ENCODE measurements at places on chromosomes 6 and 20. TPM values are rescaled to one million over a fixed set of nuclear protein-coding genes. Genes with fewer than 3 reads are reported as not detected.

GRCh38 chr6:141790921-141791320 lies 341.8 kb upstream of the GJE1 start:
- H3K4me3 ChIP-seq = peak overlapping the region; percentile 26
- H3K27ac ChIP-seq = peak overlapping the region; percentile 96
- DNase-seq = no peak
- no peaks in the 10 kb centered on the region for H3K27me3 ChIP-seq
- H3K36me3 ChIP-seq = peaks cover 17% of the 10 kb centered on the region

DNA sequence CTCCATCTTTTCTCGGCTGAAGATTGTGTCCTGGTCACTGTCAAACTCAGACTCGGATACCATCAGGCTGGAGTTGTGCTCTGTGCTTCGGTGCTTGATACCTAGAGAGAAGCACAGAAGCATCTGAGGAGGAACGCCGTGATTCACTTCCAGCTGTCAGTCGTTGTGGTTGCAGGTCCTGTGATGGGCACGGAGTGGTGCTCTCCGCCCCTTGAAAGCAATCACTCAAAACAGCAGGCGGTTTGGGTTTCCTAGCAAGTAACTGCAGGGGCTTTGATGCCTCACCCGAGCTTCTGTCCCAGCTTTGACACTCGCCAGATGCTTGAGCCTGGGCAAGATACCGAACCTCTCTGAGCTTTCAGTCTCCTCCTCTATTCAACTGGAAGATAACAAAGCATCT lies 52.5 kb downstream of the ALDH5A1 start:
- no peaks in the 10 kb centered on the region for H3K27me3 ChIP-seq
- H3K36me3 ChIP-seq = no peaks in the 10 kb centered on the region
- peaks cover 10% of the 10 kb centered on the region for H3K4me1 ChIP-seq

DNA sequence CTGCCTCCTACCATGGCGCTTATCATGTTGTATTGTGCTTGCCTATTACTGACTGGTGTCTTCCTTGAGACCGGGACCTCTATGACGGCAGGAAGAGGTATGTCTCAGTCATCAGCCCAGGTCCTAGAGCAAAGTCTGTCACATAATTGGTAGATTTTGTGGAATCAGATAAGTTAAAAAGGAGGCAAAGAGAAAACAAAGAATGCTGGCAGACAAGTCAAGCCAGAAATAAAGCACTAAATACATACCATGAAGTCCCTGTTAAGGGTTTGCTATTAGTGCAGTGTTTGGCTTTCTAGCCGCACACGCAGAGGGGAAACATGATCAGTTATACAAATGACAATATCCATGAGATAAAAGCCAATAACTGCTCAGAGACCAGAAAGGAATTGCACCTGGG lies 6.0 kb downstream of the TOMM34 start:
- H3K36me3 ChIP-seq = peaks cover 66% of the 10 kb centered on the region
- H3K27me3 ChIP-seq = no peaks in the 10 kb centered on the region
- no peak overlapping the region for H3K4me3 ChIP-seq
- peaks cover 12% of the 10 kb centered on the region for H3K4me1 ChIP-seq
- no peak overlapping the region for H3K27ac ChIP-seq

DNA sequence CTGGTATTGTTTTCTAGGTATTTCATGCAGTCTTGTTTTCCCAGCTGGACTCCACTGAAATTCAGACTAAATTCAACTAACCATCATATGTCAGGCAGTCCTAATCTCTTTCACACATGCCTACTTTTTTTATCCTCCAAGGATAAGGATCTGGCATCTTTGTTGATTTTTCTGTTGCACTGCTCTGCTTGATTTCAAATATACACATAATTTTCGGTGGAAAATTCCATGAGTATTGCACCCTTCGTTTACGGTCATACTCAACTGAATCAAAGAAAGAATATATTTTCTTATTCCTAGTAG lies 64.8 kb upstream of the UNC93A start:
- no peaks in the 10 kb centered on the region for H3K27me3 ChIP-seq
- no peak overlapping the region for H3K27ac ChIP-seq
- peak overlapping the region; percentile 91 for H3K4me3 ChIP-seq
- H3K4me1 ChIP-seq = peaks cover 75% of the 10 kb centered on the region
- DNase-seq = no peak

DNA sequence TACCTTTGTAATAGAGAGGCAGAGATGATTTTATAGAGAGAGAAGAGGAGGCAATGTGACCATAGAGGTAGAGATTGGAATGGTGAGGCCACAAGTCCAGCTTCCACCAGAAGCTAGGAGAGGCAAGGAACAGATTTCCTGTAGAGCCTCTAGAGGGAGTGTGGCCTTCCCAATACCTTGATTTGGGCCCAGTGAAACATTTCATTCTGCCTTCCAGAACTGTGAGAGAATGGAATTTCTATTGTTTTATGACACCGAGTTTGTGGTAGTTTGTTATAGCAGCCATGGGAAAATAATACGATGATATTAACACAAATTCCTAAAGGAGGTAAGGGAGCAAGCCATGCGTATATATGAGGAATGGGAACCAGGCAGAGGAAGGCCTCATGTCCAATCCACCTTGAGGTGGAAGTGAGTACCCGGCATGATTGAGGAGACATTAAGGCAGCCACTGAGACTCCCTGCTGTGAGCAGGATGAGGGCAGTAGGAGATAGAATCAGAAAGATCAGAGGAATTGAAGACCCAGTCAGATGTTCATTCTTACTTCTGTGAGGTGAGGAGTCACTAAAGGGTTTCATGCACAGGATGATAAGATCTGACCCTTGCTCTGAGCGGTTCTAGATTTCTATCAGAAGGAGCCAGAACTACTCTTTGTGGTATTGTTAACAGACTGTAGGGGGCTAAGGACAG lies 636.3 kb upstream of the IMPG1 start:
- H3K27me3 ChIP-seq = peaks cover 15% of the 10 kb centered on the region
- DNase-seq = no peak
- H3K36me3 ChIP-seq = no peaks in the 10 kb centered on the region

GRCh38 chr20:43363506-43363905 lies 94.2 kb upstream of the SRSF6 start:
- no peaks in the 10 kb centered on the region for H3K27me3 ChIP-seq
- H3K27ac ChIP-seq = no peak overlapping the region
- H3K36me3 ChIP-seq = no peaks in the 10 kb centered on the region

DNA sequence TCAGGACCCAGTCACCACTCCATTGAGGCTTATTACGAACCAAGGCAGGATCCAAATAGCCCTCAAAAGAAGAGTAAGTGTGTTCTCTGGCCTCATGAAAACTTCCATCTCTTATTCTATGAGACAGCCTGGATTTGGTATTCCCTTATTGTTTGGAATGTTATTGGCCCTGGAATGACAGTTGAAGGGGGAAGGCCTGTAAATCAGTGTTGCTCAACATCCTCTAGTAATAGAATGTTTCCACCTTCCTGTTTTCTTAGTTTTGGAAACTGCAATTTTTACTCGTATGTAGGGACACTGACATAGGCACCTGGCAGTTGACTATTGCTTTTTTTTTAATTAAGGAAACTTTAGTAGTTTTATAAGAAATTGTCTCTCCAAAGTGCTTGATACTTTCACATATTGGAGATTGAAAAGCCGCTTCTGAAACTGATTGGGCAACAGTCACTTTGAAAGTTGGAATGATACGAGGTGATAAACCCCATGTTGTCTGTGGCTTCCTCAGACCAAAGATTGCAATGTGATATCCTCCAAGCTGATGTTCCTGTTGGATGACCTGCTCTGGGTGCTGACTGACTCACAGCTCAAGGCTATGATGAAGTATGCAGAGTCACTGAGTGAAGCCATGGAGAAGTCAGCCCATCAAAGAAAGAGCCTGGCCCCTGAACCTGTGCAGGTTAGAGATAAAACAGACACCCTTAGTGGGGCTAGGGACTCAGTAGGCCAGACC lies 43.1 kb downstream of the BLTP3A start:
- H3K36me3 ChIP-seq = peaks cover 21% of the 10 kb centered on the region
- 0 out of 2 replicates have a peak, but pooled peaks cover 4% of the 10 kb centered on the region for H3K4me1 ChIP-seq
- H3K27ac ChIP-seq = no peak overlapping the region

GRCh38 chr6:6844530-6844929 lies 256.0 kb downstream of the LY86 start:
- peaks cover 9% of the 10 kb centered on the region for H3K27me3 ChIP-seq
- H3K4me1 ChIP-seq = peaks cover 11% of the 10 kb centered on the region
- H3K4me3 ChIP-seq = no peak overlapping the region
- H3K36me3 ChIP-seq = peaks cover 3% of the 10 kb centered on the region
- no peak overlapping the region for H3K27ac ChIP-seq

- H3K4me3 ChIP-seq = no peak overlapping the region
- H3K36me3 ChIP-seq = peaks cover 36% of the 10 kb centered on the region
- DNase-seq = no peak
- peaks cover 23% of the 10 kb centered on the region for H3K4me1 ChIP-seq
- H3K27ac ChIP-seq = peak overlapping the region; percentile 15
Observed at GRCh38 chr6:26389349-26389894, 6.5 kb downstream of the BTN2A2 start.

GRCh38 chr6:29629571-29629970 lies 3.4 kb downstream of the GABBR1 start:
- H3K4me3 ChIP-seq = peak overlapping the region; percentile 87
- no peak for DNase-seq
- H3K27me3 ChIP-seq = no peaks in the 10 kb centered on the region
- peaks cover 72% of the 10 kb centered on the region for H3K4me1 ChIP-seq
- H3K27ac ChIP-seq = peak overlapping the region; percentile 2

The PROKR2 gene
- total RNA-seq = 2.0 TPM

Data from WTC11 (cell line).